Ecto neural progenitor cell (in vitro differentiated cells): ENCODE measurements at places on chromosomes 7 and 10.

GRCh38 chr10:75395932-75396630 is 5.5 kb downstream of the ZNF503 start:
- peak; percentile 75 for DNase-seq

DNA sequence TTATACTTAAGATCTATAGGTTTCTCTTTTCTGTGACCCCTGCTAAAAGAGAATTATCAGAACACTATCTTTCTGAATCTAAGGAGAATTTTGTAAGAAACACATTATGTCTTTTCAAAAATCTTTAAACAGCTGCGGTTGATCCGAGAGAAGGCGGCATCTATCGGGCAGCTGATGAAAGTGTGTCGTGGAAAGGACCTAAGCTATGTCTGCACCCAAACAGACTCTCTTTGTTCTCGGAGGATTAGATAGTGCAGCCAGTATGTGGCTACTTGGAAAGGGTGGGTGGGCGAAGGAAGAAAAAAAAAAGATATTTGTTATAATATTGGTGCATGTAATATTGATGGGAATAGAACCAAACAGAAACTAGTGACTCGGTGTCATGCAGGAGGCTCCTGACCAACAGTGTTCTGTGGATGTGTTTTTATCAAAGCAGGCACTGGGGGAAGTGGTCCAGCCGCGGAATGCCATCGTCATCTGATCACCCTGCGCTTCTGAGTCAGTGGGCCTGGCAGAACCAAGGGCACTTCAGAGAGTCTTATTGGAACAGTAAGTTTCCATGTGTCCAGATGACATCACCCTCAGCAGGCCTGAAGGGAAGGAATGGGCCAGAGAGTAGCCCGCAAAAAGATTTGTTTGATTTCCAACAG is 509.7 kb upstream of the AKR1E2 start:
- no peak for DNase-seq

DNA sequence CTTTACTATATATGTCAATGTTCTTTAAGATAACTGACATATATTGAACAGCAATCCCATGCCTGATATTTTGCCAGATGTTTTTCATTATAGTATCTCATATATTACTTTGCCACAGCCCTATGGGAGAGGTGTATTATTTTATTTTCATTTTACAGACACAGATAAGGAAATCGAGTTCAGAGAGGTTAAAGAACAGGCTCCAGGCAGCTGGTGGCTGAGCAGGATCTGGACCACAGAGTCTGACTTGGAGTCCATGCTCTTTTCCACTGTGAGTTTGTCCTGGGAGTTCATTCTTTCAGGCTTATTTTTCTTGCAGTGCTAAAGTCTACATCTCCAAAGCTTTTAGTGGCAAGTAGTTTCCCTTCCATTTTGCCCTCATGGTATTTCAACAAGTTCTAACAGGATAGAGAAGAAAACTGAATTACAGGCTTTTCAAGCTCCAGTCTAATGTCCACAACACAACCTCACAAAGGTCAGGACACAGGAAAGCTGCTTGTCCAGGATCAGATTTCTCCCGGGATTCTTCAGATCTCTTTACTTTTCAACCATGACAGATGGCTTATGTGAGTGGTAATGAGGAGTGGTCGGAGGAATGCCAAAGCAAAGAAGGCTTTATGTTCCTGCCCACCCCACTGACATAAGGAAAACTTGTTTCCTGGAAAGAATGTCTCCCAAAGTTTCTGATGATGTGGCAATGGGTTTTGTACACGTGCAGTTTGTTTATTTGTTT is 13.1 kb upstream of the SLC35B4 start:
- DNase-seq, result no peak

DNA sequence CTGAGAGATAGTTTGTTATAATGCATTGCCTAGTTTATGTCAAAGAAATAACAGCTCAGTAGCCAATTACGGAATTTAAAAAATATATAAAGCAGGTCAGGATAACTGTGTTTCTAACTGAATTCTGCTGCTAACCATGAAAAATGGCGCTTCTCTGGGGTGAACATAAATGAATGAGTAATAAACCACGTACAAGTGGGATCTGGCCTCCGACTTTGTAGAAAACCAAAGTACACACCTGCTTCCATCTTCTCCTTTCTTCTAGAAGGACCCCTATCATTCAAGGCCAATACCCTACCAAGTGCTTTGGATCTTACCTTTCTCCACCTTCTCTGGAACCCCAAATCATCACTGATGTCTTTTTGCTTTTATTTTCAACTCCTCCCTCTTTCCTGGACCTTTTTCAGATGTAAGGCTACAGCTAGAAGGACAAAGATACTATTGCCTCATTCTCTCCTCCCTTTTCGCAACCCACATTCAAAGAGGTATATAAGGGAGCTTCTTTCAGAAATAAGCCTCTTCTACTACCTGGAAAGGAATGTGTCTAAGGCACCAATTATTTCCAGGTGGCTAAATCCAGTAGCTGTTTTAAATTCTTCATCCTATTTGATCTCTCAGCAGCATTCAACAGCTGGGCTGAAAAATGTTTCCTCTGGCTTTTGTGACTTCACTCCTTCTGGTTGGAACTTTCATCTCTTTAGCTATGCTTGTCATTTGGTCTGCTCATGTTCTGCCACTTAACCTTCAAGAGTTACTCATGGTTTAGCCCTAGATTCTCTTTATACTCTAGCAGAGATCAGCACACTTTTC is 37.7 kb downstream of the NAMPT start:
- no peak for DNase-seq

DNA sequence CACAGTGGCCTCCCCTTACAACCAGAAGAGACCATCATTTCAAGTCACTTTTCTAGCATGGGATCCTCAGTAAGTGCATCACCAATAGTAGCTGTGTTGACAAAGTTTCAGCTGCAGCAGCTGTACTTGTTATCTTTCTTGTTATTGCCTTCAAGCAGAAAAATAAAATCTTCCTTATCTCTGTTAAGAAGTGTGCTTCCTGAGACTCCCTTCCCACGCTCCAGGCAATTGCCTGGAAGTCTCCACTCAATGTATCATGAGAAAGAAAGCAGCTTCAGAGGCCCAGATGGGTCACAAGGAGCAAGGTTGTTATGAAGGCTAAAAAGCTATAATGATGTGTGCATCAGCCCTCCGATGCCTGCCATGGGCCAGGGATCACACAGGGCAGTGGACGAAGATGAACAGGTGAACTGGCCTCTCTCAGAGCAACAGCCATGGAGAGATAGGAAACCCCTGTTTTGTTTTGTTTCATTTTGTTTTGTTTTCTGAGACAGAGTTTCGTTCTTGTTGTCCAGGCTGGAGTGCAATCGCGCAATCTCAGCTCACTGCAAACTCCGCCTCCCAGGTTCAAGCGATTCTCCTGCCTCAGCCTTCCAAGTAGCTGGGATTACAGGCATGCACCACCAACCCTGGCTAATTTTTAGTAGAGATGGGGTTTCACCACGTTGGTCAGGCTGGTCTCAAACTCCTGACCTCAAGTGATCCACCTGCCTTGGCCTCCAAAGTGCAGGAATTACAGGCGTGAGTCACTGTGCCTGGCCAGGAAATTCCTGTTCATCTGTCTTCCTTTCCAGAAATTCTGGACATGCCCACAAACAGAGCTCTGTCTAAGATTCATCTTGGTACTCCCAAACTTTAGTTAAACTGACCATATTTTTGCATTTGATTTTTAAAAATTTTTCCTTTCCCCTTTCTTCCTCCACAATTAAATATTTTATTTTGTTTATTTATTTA is 340.5 kb downstream of the TNS3 start:
- no peak for DNase-seq

DNA sequence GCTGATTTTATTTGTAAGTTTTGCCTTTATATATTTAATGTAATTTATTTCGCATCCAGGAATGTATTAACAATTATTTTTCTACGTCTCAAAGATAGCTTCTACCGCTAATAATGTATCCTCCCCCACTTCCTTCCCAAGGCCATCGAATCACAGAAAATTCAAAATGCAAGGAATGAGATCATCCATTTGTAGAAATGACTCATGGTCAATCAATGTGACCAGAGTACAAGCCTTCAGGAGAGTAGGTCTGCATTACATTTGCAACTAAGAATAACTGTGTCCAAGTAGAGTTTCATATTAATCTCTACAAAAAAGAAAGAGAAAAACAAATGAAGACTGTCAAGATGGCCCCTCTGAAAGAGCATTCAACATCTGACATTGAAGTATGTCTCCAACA is 205.9 kb upstream of the PHF14 start:
- no peak for DNase-seq

DNA sequence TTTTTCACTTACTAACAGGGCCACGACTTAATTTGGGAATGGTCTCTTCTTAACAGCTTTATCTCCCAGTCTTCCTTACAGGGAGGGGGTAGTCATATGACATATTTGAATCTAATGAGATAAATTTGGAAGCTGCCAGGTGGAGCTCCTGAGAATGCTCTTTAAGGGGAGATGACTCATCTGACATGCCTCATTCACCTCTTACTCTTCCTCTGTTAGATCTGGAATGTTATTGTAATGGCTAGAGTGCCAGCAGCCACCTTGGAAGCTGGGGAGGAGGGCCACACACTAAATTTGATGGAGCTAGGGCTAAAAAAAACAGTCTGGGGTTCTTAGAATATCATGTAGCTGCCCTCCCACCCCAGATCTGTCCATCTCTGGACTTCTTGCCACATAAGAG is 22.7 kb downstream of the HECW1 start:
- DNase-seq, result no peak

DNA sequence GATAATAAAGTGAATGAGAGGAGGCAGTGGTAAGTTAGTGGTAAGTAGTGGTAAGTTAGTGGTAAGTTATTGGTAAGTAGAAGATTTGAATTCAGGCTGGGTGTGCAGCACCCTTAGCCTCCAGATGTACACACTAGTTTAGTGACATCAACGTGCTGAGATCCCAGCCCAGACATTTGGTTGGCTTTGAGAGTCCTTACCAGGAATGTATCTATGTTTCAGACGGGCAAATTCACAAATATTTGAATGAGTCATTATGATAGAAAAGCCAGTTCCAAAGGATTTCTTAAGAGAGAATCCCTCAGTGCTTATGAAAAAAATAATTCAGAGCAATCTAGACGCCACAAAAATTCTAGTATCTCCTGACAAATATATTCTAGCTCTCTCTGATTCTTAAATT is 70.0 kb downstream of the ARL4A start:
- no peak for DNase-seq
